MG63 (cell line): ENCODE measurements at places on chromosomes 13 and 19. TPM values are rescaled to one million over a fixed set of nuclear protein-coding genes. Genes with fewer than 3 reads are reported as not detected.

Gene CYP2A7
- not detected in 2 replicates for total RNA-seq

DNA sequence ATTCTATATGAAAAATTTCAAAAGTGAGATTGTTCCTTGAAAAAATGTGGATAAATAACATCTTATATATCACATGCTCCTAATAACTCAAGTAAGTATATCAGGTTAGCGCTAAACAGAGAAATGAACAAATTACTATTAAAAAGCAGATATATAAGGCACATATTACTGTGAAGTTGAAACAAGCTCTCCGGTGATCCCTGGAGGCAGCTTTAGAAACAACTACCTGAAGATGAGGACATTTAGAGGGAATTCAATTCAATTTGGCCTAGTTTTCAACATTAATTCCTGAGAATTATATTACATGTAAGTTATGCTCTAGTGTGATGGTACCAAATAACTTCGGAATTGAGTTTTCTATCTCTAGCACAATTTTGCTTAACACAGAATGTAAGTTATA is 1373.6 kb upstream of the SPRY2 start:
- DNase-seq: no peak

DNA sequence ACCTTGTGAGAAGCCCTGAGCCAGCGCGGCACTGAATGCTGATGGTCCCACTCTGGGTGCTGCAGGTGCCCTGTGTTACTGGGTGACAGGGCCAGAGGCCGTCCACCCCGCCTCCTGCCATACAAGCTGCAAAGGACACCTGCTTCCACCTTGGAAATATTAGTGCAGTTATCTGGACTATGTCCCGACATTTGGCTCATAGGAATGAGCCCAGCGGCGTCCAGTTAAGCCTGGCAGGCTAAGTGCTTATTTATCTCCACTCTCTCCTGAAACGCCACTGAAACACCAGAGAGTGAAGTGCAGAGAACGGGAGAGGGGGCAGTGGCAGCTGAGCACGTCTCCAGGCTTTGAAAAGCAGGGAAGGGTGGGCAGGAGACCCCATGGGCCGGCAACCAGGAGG is 145.8 kb downstream of the KDM4B start:
- no peak for DNase-seq

Gene MYO16
- 0.36 TPM in 1 of 2 replicates, not detected in the other for total RNA-seq

GRCh38 chr13:29457299-29457698 is 138.2 kb downstream of the SLC7A1 start:
- DNase-seq: no peak

DNA sequence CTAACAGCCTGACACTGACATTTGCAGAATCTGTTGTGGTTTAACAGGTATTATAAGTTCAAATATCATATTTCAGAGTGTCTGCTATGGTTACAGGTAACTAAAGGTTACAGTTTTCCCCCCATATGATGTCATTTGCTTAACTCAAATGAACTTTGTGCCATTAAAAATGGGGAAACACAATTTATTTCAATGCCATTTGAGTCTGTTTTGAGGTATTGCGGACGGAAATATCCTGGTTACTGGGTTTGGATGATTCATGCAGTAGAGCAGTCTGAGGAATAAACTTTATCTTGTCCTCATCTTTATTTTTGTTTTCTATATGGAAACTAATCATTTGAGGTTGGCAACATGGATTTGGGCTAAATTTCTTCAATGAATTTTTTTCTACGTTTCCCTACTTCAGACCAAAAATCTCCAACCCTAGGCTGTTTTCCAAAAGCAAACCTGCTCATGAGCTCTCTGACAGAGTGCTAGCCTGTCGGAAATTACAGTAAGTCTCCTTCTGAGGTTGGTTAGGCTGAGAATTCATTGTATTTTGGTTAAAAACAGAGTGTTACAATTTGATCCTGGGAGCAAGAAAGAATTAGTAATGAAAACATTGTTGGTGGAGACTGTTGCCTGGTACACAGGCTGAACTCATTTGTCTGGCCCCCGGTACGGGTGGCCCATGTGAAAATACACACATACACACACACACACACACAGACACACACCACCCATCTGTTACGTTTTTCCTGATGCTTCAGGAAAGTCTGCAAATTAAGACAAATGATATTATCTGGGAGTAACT is 66.1 kb downstream of the AKAP11 start:
- no peak for DNase-seq

- DNase-seq: no peak
Observed at GRCh38 chr19:54532528-54532927, 29.9 kb downstream of the LAIR2 start.

DNA sequence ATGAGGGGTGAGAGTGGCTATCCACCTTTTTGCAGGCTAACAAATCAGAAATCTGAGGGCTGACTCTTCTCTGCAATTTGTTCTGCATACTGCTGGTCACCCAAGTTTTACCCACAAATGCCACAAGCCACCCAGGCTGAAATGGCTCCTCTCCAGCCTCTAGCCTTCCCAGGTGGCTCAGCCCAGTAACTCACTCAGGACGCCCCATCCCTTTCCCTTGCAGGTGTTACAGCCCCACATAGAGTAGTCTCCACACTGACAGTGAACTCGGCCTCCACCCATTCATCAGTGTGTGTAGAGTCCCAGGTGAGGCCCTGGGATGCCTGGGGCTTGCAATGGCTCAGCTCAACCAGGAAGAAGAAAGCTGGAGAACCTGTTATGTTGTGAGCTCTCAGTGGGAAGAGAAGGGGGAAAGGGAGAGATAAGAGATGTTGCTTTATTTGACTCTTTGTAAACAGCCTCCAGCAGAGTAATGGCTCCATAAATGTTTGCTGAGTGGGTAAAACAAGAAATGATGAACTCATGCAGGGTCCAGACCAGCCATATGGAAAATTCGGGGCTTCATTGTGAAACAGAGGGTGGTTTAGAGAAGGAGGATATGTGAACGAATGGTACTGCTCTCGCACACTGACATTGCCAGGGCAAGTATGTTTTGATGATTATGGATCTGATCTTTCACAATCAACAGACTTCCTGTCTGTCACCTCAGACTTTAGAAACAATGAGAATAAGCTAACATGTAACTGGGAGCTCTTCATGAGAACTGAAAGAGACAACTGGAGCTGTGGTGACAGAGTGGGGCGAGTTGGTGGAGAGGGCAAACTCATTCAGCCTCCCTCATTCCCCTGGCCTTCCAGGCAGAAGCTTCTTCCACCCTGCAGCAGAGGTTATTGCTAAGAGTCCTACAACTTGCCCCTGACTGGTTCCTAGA is 74.2 kb upstream of the RFC3 start:
- no peak for DNase-seq

GRCh38 chr19:38387550-38388348 is at the start of gene GGN:
TSS of gene GGN (minus strand) at chr19:38388034. CDS start at chr19:38387261, 773 bp downstream.
- peak; percentile 88 for DNase-seq

- DNase-seq: no peak
Observed at GRCh38 chr19:16898361-16899015, 9.7 kb downstream of the F2RL3 start.

Gene CLEC11A
- total RNA-seq: 105 and 139 TPM in 2 replicates

GRCh38 chr13:112711528-112712265 is 21.9 kb downstream of the ATP11A start:
- peak; percentile 89 for DNase-seq

- DNase-seq: no peak
Observed at GRCh38 chr13:20353973-20354372, 121.9 kb upstream of the GJB6 start.

Gene IRF3
- total RNA-seq: 64.1 and 104 TPM in 2 replicates

GRCh38 chr13:46389457-46390451 is 2.7 kb upstream of the RUBCNL start:
- no peak for DNase-seq

DNA sequence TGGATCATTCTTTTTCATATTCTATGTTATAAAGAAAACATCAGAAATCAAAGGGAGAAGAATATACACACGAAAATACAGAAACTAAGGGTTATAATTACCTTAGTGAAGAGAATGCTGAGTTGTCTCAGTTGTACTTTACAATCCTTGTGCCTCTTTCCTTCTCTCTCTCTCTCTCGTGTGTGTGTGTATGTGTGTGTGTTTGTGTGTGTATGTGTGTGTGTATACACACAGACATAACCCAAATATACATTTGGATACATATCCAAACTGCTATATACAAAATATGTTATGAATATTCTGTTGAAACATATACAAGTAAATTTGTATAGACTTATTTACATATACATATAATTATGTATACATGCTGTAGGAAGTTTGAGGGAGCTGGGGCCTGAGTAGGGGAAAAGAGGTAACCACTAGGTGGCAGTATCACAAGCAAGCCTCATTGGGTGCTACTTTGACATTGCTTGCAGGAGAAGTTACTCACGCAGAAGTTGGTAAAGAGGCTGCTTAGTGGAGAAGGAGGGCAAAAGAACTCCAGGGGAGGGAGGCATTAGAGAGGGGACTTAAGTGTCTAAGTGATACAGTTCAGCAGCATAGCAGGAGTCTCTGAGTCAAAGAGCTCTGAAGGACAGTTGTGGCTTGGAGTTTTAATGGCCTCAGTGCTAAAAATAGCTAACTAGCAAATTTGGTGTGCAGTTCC is 465.1 kb upstream of the PCDH20 start:
- DNase-seq: peak; percentile 15

GRCh38 chr19:51120160-51120559 is 4.5 kb upstream of the SIGLEC9 start:
- DNase-seq: no peak

GRCh38 chr19:33468361-33469170 is 53.0 kb downstream of the PEPD start:
- no peak for DNase-seq

GRCh38 chr13:108948251-108948671 is 318.9 kb downstream of the MYO16 start:
- no peak for DNase-seq

DNA sequence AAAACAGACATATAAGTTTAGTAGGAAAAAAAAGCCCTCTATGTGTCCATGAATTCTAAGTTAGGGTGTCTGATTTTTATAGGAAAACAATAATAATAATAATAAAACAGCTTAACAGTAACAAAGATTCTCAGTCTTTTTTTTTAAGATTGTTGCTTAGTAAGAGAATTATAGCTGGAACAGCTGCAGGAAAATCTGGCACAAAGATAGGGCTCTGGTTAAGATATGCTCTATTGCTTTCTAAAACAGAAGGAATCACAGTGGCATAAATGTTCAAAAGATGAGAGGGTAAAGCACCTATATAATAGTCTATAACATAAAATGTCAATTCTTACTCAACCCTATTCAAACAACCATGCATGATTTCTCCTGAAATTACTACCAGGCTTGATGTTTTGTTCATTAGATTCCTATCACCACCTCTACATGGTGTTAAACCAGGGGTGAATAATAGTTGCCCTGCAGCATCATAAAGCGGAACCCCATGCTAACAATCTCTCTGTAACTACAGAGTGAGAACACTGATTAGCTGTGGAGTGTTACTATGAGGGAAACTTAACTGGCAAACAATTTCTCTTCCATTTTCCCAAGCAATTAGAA is 541.4 kb upstream of the MIR17HG start:
- no peak for DNase-seq

- DNase-seq: no peak
Observed at GRCh38 chr13:51885651-51886050, 23.9 kb downstream of the CCDC70 start.

DNA sequence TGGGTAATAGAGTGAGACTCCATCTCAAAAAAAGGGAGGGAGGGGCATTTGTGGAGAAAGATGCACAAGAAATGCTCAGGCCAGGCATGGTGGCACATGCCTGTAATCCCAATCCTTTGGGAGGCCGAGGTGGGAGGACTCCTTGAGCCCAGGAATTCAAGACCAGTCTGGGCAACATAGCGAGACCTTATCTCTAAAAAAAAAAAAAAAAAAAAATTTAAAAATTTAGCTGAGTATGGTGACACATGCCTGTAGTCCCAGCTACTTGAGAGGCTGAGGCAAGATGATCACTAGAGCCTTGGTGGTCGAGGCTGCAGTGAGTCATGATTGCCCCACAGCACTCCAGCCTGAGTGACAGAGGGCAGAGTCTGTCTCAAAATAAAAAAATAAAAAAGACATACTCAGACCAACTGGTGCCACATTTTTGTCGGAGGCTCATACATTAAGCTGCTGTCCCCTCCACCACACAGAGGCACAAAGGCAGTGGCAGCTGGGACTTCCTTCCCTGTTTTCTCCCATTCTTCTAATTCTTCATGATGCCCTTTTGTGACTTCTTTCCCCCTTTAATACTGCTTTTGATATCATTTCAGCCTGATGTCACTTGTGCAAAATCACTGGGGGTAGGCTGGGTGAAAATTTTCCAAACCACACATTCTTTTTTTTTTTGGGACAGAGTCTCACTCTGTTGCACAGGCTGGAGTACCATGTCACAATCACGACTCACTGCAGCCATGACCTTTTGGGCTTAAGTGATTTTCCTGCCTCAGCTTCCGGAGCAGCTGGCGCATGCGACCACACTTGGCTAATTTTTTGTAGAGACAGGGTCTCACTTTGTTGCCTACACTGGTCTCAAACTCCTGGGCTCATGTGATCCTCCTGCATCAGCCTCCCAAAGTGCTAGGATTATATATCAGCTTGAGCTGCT is 26.8 kb upstream of the CXCL17 start:
- peak; percentile 34 for DNase-seq

Gene SIGLECL1
- not detected in 2 replicates for total RNA-seq

DNA sequence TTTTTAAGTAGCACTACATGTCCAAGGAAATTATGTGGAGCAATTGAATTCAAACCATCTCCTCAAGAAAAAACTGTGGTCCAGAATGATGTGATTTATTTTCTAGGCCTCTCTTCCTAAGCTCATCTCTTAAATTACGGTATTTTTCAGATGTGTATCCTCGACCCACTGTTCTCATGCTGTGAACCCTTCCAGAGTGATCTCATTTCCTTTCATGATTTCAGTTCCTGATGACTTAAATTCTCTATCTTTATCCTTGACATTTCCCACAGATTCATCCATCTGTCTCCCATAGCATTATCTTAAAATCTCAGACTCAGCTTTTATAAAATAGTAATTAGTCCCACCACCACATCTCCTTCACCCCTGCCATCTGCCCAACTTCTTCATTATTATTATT is 117.6 kb upstream of the SPRY2 start:
- no peak for DNase-seq

Gene CEACAM7
- total RNA-seq: not detected in 2 replicates

DNA sequence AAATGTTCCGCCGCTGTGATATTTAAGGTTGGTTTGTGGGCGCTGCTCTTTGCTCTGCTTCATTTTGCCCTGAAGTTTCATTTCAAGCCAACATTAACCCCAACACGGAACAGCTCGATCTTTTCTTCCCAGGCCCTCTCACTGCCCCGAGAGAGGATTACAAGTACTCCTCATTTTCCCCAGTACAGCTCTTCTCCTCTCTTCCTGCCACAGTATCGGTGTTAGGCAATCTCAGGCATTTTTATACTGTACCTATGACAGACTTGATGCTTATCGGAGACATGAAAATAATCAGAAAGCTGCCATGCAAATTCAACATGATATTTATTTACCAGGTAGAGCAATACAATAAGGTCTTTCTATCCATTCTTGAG is 1.3 kb upstream of the EDNRB start:
- DNase-seq: no peak

- peak; percentile 84 for DNase-seq
Observed at GRCh38 chr19:13181747-13182388, 31.7 kb downstream of the IER2 start.

DNA sequence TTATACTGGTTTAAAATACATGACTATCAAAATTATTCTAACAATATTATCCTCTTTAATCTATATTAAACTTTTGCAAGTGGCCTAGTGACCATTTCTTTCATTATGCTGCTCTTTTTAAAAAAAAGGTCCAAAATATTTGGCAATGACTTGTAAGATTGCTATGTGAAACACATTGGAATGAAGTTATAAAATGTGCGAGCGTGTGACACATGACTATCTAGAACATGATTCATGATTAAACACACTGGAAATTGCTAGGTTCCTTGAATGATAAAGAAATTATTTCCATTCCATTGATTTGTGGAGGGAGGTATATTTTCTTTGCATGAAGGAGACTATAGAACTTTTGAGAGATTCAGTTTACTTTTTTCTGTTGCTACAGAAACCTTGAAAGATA is 739.1 kb downstream of the DIAPH3 start:
- no peak for DNase-seq
